ENCODE measurements at places on chromosomes 12 and 14. TPM values are rescaled to one million over a fixed set of nuclear protein-coding genes. Genes with fewer than 3 reads are reported as not detected.

ETFBKMT gene
- total RNA-seq = 1.1 TPM

TEX22 gene
- total RNA-seq = 6.9 TPM

ANKS1B gene
- total RNA-seq = not detected

EGLN3 gene
- 12.8 TPM for total RNA-seq

FAM181A gene
- total RNA-seq = not detected

NT5DC3 gene
- 3.4 TPM for total RNA-seq

KRT6C gene
- not detected for total RNA-seq

DNA sequence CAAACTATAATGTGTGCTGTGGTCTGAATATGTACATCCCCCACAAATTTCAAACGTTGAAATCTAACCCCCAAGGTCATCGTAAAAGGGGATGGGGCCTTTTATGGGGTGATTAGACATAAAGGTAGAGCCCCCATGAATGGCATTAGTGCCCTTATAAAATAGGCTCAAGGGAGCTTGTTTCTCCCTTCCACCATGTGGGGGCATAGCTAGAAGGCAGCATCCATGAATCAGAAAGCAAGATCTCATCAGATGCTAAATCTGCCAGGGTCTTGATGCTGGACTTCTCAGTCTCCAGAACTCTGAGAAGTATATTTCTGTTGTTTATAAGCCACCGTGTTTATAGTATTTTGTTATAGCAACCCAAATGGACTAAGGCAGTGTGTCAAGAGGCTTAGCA is 33.4 kb upstream of the IGF1 start:
- peaks cover 7% of the 10 kb centered on the region for H3K4me1 ChIP-seq
- H3K27me3 ChIP-seq = peaks cover 13% of the 10 kb centered on the region
- H3K27ac ChIP-seq = no peak overlapping the region
- H3K4me3 ChIP-seq = no peak overlapping the region
- peaks cover 2% of the 10 kb centered on the region for H3K36me3 ChIP-seq

DNA sequence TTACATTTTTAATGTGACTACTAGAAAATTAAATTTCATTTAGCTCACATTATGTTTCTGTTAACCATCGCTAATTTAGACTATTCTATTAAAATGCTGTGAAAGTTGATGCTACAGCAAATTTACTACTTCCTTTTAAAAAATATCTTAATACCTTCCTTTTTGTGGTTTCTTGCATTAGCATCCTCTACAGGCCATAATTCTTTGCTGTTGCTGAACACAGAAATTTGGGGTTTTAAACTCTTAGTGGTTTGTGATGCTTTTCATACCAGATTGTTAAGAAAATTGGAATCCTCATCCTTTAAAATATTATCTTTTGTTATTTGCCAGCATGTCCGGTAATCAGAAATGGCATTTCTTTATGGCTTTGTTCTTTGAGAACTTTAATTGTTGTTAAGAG is 18.1 kb downstream of the WNK1 start:
- H3K36me3 ChIP-seq = peaks cover 12% of the 10 kb centered on the region
- no peak overlapping the region for H3K4me3 ChIP-seq
- peaks cover 31% of the 10 kb centered on the region for H3K4me1 ChIP-seq
- no peaks in the 10 kb centered on the region for H3K27me3 ChIP-seq

- no peaks in the 10 kb centered on the region for H3K36me3 ChIP-seq
- H3K4me1 ChIP-seq = peaks cover 3% of the 10 kb centered on the region
- no peak for DNase-seq
- peaks cover 10% of the 10 kb centered on the region for H3K27me3 ChIP-seq
Observed at GRCh38 chr12:112813836-112814235, 22.3 kb downstream of the RPH3A start.

Measured in activated naive CD8-positive, alpha-beta T cell treated with anti-CD3 and anti-CD28 coated beads, Interleukin-2, amount 10 ng/mL, durations not matched to agents 7 days and 5 days (primary cell).